ENCODE measurements at places on chromosomes 4 and X.

- DNase-seq: no peak
These were observed 205.4 kb upstream of the RPS6KA3 start for GRCh38 chrX:20472148-20472547.

DNA sequence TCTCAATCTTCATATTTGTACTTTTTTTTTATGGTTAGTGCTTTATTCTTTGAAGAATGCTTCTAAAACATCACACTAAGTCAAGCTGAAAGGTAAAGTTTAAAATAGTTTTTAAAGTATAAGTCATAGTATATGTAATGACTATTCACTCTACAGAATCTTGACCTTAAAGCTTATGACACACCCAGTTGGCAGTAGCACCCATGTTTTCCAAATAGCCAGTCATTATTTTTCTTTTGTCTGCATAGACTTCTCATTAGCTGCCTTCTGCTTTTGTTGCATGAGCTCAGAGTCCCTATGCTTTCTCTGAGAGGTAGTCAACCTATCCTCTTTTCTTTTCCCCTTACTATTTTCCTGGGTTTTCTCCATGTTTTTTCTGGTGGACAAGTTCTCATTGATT, 231.5 kb downstream of the PCDH18 start:
- DNase-seq: peak; percentile 36

DNA sequence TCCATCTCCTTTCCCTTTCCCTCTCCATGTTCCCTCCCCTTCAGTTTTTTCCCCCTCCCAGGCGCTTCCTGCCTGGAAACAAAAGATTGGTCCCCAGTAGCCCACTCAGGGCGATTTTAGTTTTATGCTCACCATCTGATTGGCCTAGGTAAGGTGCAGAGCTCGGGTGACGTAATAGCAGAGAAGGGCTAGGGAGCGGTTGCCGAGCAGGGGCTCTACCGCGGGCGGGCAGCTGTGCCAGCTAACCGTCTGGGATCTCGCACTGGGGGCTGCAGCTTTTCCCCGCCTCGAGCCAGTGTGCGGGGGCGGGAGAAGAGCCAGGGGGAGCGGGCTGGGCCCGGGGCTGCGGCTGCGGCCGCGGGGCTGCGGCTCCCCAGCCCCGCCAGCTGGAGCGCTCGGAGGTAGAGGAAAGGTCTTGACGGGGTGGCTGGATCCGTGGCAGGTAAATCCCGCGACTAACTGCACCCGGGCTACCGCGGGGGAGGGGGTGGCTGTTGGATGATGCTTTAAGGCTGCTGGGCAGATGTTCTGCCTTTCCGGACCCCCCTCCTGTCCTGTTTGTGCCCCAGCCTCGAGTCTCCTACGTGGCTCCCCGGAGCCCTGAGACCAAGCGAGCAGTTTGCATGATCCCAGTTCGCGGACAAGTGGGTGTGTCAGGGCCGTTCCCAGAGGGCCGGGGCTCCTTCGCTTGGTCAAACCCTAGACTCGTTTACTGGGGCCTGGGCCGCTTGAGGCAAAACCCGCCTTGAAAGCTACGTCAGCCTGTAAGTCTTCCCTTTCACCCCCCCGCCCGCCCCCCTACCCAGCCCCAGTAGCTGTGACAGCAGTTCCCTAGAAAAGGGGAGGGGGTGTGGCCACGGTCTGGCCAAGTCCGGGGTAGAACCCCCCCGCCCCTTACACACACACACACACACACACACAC, at the start of gene PAK3:
TSS of gene PAK3 (plus strand) at position 218 of the 922 bp plus-strand sequence. CDS start 26,913 bp downstream, outside the sequence.
- DNase-seq: peak; percentile 64

DNA sequence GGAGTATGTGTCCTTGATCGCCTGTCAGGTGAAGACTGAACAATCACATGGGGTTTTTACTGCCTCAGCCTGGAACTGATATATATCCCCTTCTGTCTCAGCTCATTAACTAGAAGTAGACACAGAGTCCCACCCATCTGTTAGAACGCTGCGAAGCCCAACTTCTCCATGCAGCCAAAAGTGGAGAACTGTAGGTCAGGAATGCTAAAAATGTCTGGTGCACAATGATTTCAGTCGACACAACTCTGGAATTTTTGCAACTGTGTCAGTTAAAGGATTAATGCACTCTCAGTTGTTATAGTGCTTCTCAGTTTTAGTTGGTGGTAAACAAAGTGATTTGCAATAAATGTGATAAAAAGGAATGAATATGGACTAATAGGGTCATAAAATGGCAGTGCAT, 287.2 kb downstream of the INPP4B start:
- peak; percentile 51 for DNase-seq

DNA sequence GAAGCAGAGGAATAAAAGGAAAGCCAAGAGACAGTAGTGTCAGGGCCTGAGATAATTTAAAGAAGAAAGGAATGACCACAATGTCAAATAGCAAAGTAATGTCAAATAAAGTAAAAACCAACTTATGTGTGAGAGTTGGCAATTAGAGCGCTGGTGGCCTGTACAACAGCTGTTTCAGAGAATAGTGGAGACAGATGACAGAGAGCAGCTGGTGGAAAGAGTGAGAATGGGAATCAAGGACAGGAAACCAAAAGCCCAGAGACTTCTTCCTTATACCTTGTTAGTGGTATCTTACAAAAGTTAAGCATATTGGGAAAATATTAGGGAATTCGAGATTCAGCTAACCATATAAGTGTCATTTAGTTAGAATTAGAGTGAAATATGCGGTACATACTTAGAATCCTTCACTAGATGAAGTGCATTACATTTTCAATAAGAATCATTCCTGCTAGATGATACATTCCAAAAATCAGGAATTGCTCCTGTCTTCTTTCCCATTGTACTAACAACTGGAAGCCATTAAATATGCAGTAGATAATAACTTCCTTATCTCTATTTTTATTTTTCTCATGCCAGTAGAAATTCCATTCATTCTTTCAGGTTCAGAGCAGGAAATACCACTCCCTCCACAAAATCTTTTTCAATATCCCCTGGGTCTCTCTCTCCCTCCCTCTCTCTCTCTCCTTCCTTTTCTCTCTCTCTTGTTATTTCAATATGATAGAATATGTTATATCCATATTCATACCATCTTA, 525.4 kb downstream of the CENPC start:
- DNase-seq: peak; percentile 22

DNA sequence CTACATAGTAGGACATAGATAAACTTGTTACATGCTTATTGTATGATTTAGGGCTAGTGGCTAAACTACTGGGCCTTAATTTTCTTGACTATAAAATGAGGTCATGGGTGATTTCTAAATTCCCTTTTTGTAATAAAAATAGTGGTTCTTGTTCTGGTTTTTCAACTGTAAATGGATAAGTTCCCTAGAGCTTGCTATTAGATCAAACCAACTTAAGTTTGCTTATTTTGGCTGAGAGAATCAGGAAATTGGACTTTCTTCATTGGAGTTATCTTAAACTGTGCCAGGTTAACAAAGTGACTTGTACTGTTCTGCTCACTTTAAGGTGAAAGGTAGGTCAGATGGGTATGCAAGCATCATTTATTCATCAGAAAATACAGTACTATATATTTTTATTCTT, 78.3 kb downstream of the PDLIM5 start:
- DNase-seq: no peak

DNA sequence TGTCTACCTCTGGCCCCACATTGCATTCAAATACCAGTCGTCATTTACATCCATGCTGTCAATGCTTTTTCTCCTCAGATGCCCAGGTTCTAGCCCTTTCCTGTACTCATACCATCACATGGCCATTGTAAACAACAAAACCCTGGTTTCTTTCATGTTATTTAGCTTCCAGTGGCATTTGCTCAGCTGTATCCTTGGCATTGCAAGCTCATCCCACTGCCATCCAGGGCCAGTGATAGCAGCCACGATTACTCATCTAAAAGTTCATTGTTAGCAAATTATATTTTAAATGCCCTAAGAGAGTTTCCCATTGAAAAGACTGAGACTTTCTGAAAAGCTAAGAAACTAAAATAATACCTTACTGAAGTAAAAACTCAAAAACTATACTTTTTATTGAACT, 34.0 kb downstream of the VEGFC start:
- DNase-seq: no peak

- no peak for DNase-seq
These were observed 9.9 kb downstream of the ARHGAP36 start for GRCh38 chrX:131067846-131068745.

DNA sequence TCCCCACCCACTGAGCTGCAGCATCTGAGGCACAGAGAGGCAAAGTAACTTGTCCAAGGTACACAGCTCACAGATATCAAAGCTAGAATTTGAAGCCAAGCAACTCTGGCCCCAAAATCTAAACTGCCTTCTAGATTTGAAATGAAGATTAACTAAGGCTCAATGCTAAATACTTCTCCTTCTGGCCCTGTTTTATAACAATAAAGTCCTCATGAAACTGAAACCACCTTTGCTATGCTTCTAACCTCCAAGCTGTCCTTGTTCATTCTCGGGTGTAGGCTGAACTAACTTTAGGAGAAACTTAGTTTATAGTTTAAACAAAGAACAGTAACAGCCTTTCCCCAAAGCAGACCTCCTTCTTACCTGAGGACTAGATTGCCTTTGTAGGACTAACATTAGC, 93.6 kb downstream of the DCTD start:
- DNase-seq: no peak

GRCh38 chr4:11831739-11832138, 403.0 kb upstream of the HS3ST1 start:
- no peak for DNase-seq

DNA sequence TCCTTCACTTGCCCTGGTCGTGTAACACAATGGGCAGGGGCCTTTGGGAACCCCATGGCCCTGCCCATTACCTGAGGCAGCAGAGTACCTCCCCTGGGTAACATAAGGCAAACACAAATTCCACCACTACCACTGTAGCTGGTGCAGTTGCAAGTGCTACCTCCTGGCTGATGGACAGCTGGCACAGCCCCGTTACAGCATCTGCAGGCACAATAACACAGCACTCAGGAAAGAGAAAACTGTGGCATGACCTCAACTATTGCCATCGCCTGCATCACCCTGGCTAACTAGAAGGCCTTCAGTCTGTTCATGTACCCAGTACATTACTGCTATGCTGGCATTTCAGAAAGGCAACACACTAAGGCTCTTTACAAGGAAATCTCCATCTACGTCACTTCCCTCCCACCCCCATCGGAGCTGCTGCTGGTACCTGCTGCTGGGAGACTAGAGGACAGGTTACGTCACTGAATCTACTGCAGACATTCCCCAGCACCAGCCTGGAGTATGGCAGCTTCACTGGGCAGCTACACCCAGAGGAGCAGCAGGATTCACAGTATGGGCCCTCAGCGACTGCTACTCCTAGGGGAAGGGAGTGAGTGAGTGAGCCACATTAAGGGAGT, 39.4 kb downstream of the ARFIP1 start:
- no peak for DNase-seq

GRCh38 chrX:55260806-55261205, 3.9 kb downstream of the PAGE3 start:
- DNase-seq: no peak

- DNase-seq: no peak
These were observed 529.4 kb upstream of the ATOH1 start for GRCh38 chr4:93299118-93299517.

DNA sequence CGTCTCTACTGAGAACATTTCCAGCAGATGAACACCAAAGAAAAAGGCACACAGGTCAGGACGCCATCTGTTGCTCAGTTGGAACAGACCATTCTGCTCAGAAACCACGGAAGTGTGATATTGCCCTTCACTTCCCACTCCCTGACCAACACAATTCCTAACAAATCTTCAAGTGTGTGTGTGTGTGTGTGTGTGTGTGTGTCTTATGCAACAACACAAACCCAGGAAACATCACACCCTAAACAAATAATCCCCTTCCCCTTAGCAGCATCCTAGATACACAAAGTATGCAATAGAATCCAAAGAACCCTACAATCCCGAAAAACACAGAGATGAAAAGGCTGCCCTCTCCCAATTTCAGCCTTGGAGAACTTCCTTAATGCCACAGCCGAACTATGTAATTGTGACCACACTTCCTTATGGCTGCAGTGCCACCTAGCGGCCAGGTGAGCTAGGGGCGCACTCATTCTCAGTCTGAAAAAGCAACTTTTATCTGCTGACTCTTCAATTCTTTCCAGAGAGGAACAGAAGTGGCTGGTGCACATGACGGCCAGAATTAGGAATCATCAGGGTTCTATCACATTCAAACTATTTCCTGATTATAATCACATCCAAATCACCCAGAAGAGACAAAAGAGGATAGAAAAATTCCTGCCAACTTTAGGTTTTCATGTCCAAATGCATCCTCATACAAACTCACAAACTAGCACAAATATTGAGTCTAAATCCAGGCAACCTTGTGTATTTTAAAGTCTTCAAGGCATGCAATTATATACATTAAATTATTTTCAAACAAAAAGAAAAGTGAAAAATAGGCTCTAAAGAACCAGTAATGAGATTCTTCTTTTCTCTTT, 164.9 kb downstream of the DHX15 start:
- peak; percentile 77 for DNase-seq

DNA sequence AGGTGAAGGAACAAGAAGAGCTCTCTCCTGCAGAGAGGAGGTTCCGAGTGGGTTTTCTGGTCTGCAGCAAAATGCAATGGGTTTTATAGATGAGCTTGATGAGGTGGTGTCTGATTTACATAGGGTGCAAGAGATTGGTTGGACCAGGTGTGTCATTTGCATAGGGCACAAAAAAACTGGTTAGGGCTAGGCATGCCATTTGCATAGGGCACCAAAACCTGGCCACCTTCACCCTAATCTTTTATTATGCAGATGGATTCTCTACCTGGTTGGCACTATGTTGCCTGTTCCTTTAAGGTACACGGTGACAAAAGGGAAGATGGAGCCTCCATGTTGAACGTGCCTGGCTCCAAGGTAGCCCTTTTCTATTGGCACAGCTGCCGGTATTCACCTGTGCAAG, 94.5 kb upstream of the PRKX start:
- no peak for DNase-seq

DNA sequence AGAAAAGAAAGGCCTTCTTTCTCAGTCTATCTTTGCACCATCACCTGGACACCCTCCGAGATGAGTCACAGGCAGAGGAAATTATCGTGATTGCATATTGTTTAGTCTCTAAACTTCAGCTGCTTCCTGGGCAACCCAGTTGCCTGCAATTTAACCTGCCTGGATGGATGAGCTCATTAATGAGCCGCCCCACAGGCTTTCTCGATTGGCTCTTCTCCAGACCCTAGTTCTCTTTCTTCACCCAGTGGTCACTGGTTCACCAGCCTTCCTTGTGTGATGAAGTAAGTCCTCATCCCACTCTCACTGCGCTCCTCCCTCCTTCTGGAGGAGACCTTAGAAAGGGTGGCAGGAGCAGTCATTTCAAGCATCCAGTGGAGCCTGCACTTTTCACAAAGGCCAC, 94.4 kb downstream of the SOWAHB start:
- DNase-seq: peak; percentile 44

- DNase-seq: peak; percentile 70
These were observed 97.2 kb downstream of the GUCY2F start for GRCh38 chrX:109384699-109385098.

DNA sequence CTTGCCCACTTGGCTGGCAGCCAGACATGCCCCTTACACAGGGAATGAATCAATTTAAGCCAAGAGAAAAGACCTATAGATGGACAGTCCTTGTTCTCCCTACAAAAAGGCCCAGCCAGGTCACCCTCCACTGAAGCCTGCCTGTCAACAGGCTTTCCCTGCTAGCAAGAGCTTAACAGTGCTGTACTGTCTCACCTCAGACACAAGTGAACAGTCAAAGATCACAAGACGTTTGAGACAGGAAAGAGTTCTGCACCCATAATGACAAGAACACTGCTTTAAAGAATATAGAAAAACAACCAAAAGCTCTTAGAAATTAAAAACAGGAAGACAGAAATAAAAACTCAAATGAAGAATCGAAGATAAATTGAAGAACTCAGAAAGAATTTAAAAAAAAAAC, 4.6 kb downstream of the RNF175 start:
- DNase-seq: no peak

Measured in adipocyte (in vitro differentiated cells).